Neural progenitor cell (in vitro differentiated cells): ENCODE measurements at places on chromosomes 7 and 10.

DNA sequence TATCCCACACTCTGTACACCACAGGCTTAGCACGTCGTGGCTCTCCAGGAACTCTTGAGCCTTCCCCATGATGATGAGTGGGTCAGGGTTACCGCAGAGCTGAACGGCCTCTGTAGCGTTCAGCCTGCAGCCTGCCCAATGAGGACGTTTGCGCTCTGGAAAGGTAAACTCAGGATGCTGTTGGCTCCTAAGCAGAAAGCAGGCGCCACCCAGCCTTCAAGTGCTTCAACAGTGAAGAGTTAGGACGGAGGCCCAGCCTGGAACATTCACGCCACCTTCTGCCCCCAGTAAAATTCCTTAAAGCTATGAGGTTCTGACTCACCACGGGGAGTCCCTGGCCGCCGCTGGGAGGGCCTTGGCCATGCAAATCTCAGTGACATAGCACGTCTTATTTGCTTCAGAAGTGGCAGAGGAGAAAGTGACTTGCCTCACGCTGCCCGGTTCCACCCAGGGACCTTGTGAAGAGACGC, 161.5 kb upstream of the SH2B2 start:
- DNase-seq = peak; percentile 49

GRCh38 chr7:46934198-46934825, 647.6 kb downstream of the TNS3 start:
- DNase-seq = no peak

- DNase-seq = no peak
These were observed 67.5 kb downstream of the PFKFB3 start for GRCh38 chr10:6269953-6270867.

GRCh38 chr10:11193001-11193551, 175.4 kb downstream of the CELF2 start:
- no peak for DNase-seq

DNA sequence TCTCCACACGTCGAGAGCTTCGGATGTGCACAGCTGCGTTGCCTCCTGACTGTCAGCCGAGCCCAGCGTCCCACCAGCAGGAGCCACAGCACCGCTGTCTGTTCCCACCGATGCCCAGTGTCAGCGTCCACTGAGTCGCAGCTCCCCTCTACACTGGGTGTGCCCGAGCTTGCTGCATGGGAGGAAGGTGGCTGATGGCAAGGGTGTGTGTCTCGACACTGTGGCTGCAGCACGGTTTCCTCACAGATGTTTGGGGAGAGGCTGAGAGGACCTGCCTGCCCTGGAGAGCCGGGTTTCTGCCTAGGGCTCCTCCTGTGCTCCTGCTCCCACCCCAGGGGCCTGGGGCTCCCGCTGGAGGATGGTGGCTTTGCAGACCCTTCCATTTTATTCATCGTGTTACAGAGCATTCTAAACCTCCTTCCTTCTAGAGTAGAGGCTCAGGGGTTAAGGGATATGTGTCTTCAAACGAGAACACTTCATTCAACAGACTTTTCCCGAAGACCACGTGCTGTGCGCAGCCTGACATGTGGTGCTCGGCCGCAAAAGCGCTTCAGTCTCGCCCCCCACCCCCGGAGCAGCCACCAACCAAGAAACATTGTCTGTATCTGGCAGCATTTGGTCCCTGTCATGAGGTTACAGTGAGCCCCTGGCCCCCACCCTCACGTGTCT, 384.8 kb downstream of the DNAJB6 start:
- DNase-seq = no peak

- no peak for DNase-seq
These were observed 38.6 kb upstream of the MET start for GRCh38 chr7:116633131-116633988.

DNA sequence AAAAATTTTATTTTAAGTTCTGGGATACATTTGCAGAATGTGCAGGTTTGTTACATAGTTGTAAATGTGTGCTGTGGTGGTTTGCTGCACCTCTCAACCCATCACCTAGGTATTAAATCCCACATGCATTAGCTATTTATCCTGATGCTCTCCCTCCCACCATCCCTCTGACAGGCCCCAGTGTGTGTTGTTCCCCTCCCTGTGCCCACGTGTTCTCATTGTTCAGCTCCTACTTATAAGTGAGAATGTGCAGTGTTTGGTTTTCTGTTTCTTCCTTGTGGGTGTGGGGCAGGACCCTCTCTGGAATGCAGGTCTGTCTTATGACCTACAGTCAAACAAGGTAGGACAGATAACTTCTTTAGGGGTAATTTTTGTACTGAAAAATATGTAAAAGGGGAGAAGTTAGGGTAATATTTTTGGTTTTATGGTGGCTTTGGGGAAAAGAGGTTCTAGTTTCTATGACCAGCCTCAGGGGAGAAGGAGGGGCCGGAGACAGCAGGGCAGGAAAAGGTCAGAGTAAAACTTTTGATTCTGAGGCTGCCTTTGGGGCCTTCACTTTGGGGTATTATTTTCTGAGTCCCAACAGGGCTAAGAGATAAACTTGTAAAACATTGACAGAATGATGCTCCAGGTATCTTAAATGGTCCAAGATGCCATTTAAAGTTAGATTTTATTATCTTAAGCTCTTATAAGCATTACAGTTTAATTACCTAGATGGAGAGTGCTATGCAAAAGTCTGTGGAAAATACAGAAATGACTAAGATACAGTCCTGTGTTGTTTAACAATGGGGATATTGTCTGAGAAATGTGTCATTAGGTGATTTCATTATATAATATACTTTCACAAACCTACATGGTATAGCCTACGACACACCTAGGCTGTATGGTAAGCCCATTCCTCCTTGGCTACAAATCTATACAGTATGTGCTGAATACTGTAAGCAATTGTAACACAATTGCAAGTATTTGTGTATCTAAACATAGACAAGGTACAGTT, 354.8 kb downstream of the ABCA13 start:
- DNase-seq = no peak

DNA sequence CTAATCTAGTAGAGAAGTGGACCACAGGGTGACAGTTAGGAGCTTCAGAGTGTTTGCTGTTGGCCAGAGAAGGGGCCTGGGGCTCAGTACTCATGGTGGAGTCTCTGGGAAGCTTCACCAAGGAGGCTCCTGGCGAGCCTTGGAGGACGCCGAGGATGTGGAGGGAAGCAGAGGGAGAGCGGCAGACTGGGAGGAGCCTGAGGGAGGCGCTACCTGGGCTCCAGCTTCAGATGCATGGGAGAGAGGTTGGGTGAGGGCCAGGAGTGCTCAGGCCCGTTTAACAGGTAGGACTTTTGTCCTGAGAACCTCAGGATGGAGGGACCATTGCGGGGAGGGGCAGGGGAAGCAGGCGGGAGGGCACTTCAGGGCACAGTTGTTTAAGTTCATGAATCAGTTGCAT, 24.2 kb downstream of the DOCK1 start:
- no peak for DNase-seq

DNA sequence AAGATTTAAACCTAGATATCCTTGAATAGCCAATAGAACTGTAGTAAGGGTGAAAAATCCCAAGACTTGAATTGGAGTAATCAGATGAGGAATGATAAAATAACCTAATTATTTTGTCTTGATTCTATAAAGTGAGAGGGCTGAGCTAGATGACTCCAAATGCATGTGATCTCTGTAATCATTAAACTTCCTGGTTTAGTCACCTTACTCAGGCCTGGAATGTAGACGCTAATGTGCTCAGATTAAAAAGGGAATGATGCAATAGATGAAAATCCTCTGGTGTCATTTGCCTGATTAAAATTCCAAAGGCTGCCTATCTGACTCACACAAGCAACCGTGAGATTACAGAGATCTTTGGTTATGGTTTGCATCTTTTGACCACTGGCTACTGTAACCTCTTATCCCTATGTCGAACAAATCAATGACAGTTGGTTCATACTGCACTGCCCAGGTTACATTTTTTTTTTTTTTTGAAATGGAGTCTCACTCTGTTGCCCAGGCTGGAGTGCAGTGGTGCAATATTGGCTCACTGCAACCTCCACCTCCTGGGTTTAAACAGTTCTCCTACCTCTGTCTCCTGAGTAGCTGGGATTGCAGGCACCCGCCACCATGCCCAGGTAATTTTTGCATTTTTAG, 2.9 kb upstream of the HKDC1 start:
- no peak for DNase-seq

DNA sequence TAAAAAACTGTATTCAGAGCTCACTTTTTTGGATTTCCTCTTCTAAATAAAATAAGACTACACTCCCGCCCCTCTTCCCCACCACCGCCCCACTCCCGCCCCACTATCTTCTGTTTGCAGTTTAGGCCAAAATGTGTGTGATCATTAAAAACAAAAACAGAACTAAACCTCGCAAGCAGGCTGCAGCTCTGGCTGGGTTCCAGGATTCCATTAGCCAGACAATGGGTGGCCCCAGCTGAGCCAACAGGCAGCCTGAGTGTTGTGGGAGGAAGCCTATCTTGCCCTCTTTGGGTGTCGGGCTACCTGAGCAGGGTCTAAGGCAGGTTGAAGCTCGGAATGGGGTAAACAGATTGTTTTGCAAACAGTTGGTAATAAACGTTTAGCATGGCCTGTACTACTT, 41.7 kb downstream of the ARL4A start:
- peak; percentile 55 for DNase-seq

GRCh38 chr10:73205081-73205480, 37.2 kb downstream of the FAM149B1 start:
- DNase-seq = no peak

- DNase-seq = no peak
These were observed 23.5 kb downstream of the RHOBTB1 start for GRCh38 chr10:60920479-60920878.

DNA sequence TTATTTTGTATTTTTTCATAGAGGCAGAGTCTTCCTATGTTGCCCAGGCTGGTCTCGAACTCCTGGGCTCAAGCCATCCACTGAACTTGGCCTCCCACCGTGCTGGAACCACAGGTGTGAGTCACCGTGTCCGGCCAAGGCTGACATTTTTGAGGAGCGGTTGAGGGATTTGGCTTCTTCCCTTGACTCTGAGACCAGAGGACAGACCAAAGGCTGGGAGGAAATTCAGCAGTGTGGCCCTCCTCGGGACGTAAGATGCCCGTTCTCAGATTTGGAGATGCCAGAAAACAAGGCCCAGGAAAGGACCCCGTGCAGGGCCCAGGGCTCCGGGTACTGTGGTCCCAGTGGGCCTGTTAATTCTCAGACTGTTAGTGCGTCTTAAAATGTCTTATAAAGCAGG, 146.2 kb downstream of the WDR37 start:
- DNase-seq = no peak

DNA sequence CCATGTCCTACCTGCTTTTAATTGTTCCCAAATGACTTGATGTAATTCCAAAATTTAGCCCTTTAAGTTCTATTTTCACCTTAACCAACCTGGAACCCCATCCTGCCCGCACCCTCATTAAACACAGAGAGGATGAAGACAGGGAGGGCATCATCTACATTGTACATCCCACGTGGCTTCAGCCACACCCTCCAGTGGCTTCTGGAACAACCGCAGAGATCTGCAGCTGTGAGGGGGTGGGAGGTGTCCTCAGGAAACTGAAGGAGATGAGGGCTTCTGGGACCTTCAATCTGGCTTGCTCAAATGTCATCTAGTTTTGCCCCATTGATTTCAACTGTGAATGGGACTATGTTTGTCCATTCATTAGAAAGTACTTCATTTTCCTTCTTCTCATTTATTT, 39.0 kb downstream of the AKR1B1 start:
- no peak for DNase-seq

- peak; percentile 62 for DNase-seq
These were observed 45.4 kb upstream of the MBL2 start for GRCh38 chr10:52818019-52818418.

GRCh38 chr10:44619975-44620374, 235.1 kb upstream of the CXCL12 start:
- DNase-seq = no peak

DNA sequence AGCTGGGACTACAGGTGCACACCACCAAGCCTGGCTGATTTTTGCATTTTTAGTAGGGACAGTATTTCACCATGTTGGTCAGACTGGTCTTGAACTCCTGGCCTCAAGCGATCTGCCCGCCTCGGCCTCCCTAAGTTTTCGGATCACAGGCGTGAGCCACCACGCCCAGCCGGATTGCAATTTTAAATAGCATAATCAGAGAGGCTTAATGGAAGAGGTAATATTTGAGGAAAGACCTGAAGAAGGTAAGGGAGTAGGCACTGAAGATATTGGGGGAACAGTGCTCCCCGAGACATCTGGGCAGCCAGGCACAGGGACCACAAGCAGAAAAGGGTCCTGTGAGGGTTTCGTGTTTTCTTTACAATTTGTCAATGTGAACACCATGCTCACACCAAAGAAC, 61.4 kb upstream of the USP6NL start:
- no peak for DNase-seq

- no peak for DNase-seq
These were observed 55.5 kb downstream of the KLF6 start for GRCh38 chr10:3729397-3729976.

- DNase-seq = peak; percentile 71
These were observed 3.0 kb upstream of the CALHM3 start for GRCh38 chr10:103481974-103482531.
